ENCODE measurements at places on chromosomes 1 and 21.

- DNase-seq, result no peak
Observed at GRCh38 chr1:224253721-224254120, 70.7 kb downstream of the DEGS1 start.

DNA sequence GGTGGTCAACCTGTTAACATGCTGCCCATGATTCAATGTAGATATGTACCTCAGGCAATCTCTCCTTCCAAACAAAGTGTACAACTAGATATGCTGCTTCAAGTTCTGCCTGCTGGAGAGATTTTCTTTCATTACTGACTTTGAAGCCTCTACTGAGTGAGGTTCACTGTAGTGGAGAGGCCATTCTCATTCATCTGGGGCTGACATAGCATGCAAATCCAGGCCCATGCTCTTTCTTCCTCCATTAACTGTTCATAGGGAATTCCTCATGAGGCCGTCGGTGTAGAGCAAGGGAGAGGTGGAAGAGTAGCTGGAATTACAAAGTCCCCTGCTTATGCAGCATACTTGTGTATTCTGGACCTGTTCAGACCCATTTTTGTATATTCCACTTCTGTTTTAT is 38.6 kb downstream of the VANGL2 start:
- DNase-seq, result no peak

DNA sequence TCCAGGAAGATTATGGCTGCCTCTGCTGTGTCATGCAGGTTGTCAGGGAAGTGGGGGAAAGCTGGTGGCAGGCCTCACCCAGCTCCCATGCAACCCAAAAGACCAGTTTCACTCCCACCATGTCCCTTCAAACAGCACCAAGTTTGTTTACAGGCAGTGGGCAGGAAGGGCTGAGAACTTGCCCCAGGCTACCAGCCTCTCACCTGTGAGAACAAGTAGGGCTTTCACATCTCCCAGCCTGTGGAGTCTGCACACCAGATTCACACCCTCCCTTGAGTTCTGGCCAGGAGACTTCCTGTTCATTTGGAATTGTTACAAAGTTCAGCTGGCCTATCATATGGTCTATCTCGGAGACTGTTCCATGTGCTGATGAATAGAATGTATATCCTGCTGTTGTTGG is 27.8 kb downstream of the RPAP2 start:
- no peak for DNase-seq

- DNase-seq, result no peak
Observed at GRCh38 chr1:67814121-67814772, 19.0 kb downstream of the GNG12 start.

DNA sequence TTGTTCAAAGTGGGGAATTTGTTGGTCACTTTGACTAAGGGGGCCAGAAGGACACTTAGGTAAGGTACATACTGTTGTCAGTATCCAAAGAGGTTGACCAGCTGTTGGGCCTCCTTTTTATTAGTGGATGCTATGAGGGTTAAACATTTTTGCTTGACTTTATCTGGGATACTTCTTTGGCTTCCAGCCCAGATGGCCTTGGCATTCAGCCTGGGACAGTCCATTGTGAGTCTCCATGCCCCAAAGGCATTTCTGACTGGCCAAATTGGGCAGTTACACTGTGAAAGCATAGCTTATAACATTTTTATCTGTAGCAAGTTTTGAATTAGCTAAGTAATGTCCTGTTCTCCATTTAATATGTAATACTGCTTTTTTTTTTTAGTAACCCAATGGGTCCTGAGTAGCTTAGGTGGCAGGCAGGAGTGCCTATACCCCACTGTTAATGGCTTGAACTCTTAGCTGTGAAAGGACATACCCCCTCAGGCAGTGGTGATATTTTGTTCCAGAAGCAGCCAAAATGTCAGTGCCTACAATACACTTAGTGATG is 35.4 kb upstream of the CD1D start:
- DNase-seq, result no peak

- no peak for DNase-seq
Observed at GRCh38 chr1:199698222-199698621, 329.3 kb upstream of the NR5A2 start.

GRCh38 chr1:218829097-218829496 is 344.6 kb upstream of the LYPLAL1 start:
- no peak for DNase-seq

DNA sequence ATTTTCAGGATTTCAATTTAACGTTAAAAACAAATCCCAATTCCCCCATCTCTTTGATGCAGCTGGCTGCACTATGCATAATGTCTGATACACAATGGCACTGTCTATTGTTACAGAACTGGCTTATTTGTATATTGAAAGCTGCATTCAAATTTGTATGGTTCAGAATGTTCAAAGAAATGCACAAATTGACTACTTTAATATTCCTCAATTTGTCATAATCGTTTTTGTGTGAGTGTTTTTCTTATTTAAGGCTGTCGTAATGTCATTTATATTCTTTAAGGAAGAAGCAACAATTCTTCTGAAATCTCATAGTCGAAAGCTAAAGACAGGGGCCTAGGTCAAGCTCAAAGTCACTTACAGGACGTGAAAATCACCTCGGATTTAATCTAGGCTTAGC is 341.4 kb upstream of the ZRANB2 start:
- no peak for DNase-seq

GRCh38 chr1:167542109-167543032 is 11.2 kb downstream of the CREG1 start:
- DNase-seq, result peak; percentile 84

DNA sequence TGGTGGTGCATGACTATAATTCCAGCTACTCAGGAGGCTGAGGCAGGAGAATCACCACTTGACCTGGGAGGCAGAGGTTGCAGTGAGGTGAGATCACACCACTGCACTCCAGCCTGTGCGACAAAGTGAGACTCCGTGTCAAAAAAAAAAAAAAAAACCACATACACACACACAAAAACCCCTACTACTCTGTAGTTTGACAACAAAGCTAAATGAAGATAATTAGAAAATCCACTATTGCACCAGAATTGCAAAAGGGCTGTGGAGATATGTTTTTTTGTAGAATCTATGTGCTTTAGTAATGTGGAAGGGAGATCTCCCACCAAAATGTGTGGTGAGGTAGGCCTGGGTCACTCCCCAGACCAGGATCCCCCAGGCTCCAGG is 32.2 kb upstream of the KHDRBS1 start:
- DNase-seq, result peak; percentile 60

DNA sequence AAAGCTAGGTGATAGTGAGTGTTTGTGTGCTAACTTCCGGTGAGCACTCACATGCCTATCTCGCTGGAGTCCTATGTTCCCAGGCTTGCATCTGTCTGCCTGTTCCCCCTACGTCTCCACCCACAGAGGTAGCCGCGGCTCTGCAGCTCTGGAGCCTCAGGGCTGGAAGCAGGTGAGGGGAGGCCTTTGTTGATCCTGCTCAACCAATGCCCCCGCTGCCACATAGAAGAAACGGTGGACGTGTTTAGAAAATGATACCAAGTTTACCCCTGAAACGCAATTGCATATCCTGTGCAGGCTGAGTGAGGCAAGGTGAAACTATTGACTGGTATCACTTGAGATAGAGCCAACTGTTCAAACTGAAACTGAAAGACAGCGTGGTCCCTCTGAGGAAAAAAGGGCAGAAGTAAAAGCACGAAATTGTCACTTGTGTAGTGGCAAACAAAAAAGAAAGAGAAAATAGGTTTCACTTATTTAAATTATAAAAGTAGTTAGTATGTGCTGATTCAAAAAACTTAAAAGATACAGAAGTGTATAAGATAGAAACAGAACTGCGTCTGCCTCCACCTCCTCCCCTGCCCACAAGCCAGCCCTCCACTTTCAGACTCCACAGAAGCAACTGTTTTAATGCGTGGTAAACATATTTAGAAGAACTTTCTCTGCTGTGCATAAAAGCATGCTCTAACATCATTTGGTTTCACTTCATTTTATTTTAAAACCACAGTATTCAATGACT is 38.6 kb upstream of the ETS2 start:
- peak; percentile 92 for DNase-seq

GRCh38 chr1:66550243-66550642 is 16.3 kb downstream of the SGIP1 start:
- no peak for DNase-seq

- peak; percentile 7 for DNase-seq
Observed at GRCh38 chr1:85372683-85373377, 92.1 kb downstream of the DDAH1 start.

DNA sequence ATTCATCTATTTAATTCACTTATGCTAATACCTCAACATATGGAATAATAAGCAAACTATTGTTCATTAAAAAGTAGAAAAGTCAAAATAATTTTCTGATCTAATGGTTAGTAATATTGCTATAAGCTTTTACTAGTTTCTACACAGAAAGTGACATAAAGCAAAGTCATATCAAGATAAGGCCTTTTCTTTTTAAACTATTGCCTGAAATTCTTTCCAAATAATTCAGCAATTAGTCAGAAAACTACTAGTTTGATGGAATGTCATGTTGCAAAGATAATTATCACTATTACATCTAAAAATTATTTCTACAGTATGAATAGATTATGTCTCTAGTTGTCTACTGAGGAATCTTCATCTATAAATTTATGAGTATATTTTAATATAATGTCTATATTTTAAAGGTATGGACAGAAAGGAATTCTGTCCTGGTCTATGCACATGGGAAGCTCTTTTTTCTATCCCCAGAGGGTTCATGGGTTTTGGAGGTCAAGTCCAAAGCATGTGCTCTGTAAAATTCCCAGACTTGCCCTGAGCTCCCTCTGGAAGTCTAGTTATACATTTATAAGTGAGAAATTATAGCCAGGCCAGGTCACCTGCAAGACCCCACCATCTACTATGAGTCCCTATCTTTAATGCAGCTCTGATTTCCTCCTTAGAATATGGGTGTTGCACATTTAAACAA is 84.6 kb upstream of the DPYD start:
- DNase-seq, result no peak

GRCh38 chr1:99594205-99594604 is 51.7 kb upstream of the PALMD start:
- DNase-seq, result no peak

DNA sequence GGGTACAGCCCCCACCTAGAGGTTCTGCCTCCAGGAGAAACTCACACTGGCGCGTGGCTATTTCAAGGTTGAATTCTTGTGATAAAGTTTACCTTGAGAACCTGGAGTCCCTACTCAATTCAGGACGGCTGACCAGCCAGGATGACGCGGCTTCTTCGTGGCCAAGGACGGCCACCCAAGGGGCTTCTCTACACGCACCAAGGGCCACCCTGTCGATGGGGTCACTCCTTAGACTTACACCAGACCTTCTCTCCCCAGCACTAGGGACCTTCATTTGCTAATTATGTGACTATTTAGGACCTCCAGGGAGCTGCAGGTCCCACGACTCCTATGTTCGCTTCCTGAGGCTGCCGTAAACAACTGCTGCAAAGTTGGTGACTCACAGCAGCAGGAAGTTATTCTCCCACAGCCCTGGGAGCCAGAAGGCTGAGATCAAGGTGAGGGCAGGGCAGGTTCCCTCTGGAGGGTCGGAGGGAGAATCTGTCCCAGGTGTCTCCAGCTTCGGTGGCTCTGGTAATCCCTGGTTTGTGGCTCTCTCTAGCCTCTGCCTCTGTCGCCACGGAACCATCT is 135.9 kb downstream of the NPHP4 start:
- DNase-seq, result no peak

DNA sequence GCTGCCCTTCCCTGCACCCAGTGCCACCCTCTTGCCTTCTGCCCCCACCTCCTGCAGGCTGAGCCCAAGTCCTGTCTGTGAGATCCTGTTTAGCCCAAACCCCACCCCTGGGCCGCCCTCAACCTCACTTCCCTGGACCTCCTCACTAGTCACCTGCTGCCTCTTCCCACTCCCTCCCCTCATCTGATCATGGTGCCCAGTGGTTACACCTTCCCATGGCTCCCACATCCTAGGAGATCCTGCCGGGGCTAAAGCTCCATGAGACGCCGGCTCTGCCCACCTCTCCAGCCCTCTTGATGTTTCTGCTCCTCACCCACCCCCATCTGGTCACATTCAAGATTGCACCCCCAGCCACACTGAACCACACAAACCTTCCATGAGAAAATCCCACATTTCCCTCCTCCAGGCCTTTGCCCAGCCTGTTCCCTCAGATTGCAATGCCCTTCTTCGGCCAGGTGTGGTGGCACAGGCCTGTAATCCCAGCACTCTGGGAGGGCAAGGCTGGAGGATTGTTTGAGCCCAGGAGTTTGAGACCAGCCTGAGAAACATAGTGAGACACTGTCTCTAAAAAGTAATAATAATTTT is 17.0 kb downstream of the TTC39A start:
- no peak for DNase-seq

GRCh38 chr1:186994897-186995296 is 166.1 kb downstream of the PLA2G4A start:
- peak; percentile 90 for DNase-seq

GRCh38 chr1:236160540-236161127 is 18.3 kb downstream of the GPR137B start:
- peak; percentile 30 for DNase-seq

DNA sequence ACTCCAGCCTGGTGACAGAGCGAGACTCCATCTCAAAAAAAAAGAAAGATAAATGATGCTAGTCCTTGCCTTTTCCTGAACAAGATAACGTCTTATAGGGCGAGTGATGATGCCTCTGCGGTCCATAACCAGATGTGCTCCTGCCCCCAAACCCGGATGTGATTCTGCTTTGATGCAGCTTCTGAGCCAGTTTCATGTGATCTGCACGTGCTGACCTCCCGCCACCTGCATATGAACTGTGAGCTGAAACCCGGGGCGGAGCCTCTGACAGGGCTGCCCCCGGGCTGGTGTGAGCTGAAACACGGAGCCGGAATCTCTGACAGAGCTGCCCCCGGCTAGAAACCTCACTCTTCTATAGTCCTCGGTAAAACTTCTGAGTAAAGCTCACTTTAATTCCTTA is 1.3 kb downstream of the KRTAP12-4 start:
- no peak for DNase-seq

- peak; percentile 53 for DNase-seq
Observed at GRCh38 chr1:70934194-70934961, 113.2 kb downstream of the PTGER3 start.

GRCh38 chr1:192067360-192067759 is 90.9 kb upstream of the RGS18 start:
- no peak for DNase-seq

GRCh38 chr1:111739925-111740765 is 950 bp upstream of the INKA2 start:
- no peak for DNase-seq

- DNase-seq, result no peak
Observed at GRCh38 chr1:163191301-163191700, 11.4 kb downstream of the RGS5 start.

DNA sequence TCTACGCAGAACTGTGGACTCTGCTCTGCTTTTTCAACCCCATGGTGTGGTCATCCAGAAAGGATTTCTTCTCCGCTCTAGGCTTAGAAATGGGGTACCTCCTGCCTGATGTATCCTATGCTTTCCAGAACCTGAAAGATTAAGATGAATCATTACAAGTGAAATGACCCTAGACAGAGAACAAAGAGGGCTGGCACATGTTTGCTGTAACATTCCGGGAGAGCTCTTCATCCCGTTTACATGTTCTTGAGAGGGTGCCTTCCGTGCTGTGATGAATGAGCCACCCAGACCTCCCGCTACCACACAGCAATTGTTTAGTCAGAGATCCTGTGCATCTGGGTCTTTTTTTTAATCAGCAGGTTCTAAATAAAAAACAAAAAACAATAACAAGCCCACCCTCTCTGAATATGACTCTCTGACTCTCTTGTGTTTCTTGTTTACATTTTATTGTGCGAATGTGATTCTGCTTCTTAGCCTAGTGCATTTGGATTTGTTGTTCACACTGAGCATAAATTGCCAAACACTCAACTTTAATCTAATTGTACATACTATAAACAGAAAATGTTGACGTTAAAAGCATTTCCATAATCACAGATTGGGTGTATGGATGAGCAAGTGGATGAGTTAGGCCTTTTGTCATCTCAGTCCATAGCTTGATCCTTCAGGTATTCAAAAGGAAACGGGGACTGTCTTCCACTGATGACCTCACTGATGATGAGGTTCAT is 87.1 kb downstream of the GPR88 start:
- DNase-seq, result no peak

- peak; percentile 0 for DNase-seq
Observed at GRCh38 chr1:178004926-178005391, 35.1 kb upstream of the SEC16B start.
